Right forelimb (tissue), 1 donor: ENCODE measurements at places on chromosomes 16 and 17.

DNA sequence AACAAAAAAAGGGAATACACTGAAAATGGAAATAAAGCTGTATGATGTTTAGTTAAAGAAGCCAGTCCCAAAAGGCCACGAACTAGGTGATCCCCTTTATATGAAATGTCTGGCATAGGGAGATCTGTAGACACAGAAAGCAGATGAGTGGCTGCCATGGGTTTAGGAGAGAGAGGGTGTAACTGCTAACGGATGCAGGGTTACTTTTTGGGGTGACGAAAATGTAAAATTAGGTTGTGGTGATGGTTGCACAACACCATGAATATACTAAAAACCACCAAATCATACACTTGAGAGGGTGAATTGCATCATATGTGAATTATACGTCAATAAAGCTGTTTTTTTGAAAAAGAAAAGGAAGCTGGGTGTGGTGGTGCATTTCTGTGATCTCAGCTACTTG, 99.6 kb downstream of the ADCY9 start:
- DNase-seq, result no peak

DNA sequence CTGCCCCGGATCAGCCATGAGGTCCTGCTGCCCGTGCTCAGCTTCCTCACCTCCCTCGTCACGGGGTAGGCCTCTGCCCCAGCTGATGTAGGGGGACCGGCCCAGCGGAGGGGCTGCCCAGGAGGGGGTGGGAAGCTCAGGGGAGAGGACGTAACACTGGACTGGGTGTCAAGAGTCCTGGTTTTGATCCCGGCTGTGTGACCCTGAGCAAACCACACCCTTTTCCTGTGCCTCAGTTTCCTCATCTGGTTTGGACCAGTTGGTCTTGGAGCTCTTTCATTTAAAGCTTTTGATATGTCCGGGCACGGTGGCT, 6.6 kb downstream of the WDR81 start:
- DNase-seq, result no peak

DNA sequence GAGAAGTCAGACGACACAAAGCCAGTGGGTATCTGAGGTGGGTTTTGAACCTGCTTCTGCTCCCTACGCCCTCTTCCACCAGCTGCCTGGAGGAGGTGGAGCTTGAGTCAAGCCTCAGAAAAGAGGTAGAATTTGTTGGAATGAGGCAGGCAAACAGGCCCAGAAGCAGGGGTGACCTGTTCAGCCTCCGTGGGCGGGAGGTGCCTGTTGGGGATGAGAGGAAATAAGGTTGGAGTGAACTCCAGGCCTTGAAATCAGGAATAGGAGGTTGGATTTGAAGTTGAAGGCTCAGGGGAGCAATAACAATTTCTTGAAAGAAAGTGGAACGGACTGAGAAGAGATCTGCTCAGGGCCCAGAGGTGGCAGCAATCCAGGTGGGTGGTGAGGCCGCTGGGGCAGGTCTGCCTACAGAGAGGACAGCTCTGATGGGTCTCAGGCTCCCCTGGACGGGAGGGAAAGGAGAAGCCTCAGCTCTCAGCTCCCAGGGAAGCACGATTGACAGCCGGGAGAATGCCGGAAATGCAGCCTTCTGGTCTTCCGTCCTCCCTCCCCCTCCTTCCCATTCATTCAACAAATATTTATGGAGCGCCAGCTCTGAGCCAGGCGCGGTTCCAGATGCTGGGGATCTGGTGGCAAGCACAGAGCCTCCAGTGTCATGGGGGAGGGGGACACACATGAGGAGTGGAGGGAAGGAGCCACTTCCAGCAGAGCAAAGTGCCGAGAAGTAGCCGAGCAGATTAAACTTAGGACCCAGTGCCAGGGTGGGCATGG, 61.9 kb upstream of the CIBAR2 start:
- DNase-seq, result no peak

GRCh38 chr17:42405963-42406495, 17.0 kb downstream of the CAVIN1 start:
- DNase-seq, result peak; percentile 82

GRCh38 chr17:82388223-82388921, 16.8 kb downstream of the UTS2R start:
- no peak for DNase-seq

- DNase-seq, result no peak
Observed at GRCh38 chr16:35565626-35566025, 2106.2 kb downstream of the TP53TG3F start.

- DNase-seq, result no peak
Observed at GRCh38 chr17:27995554-27995953, 46.9 kb upstream of the NLK start.

GRCh38 chr17:9389111-9389527, 186.5 kb downstream of the STX8 start:
- DNase-seq, result no peak

- no peak for DNase-seq
Observed at GRCh38 chr16:49955858-49956257, 69.2 kb upstream of the CNEP1R1 start.

DNA sequence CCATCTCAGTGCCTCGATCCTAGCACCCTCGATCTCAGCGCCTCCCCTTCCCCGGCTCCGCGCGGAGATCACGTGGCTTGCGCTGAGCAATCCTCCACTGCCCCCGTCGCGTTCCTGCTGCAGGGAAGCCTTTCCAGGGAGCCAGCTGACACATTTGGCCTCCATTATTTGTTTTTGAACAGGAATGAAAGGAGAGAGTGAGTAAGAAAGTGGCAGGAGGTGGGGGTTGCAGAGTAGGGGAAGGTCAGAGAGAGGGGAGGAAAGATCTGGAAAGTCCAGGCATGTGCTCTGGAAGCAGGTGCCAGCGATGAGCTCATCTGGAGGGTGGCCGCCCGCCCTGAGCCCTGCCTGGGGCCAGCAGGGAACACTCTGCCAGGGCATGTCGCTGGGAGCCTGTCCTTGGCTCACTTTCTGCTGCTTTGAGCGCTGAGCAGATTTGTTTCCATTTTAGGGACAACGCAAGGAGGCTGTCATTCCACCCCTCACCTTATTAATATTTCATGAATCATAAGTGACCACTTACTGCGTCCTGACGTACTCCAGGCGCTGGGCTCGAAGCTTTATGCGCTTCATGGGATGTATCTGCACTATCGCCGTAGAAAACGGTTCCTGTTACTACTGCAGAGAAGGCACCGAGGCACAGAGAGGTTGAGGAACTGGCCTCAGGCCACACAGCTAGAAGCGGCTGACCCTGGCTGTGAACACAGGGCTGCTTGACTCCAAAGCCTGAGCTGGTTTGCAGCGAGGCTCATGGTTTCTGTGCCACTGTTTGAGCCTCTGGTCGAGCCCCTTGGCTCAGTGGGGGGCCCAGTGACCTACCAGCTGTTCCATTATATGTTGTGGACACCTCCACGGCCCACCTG, 283.1 kb downstream of the SEC14L1 start:
- peak; percentile 92 for DNase-seq

GRCh38 chr16:19781226-19781625, 63.2 kb downstream of the IQCK start:
- DNase-seq, result peak; percentile 44
